ENCODE measurements at places on chromosomes 16 and 17.

- no peak for DNase-seq
Measured at GRCh38 chr16:67930678-67931211, 917 bp downstream of the CTRL start.

GRCh38 chr17:51147650-51148049, 5.7 kb upstream of the NME1 start:
- no peak for DNase-seq

- no peak for DNase-seq
Measured at GRCh38 chr16:11063448-11064201, 119.3 kb downstream of the CLEC16A start.

GRCh38 chr16:30964574-30965226, 7.1 kb downstream of the SETD1A start:
- DNase-seq: no peak

DNA sequence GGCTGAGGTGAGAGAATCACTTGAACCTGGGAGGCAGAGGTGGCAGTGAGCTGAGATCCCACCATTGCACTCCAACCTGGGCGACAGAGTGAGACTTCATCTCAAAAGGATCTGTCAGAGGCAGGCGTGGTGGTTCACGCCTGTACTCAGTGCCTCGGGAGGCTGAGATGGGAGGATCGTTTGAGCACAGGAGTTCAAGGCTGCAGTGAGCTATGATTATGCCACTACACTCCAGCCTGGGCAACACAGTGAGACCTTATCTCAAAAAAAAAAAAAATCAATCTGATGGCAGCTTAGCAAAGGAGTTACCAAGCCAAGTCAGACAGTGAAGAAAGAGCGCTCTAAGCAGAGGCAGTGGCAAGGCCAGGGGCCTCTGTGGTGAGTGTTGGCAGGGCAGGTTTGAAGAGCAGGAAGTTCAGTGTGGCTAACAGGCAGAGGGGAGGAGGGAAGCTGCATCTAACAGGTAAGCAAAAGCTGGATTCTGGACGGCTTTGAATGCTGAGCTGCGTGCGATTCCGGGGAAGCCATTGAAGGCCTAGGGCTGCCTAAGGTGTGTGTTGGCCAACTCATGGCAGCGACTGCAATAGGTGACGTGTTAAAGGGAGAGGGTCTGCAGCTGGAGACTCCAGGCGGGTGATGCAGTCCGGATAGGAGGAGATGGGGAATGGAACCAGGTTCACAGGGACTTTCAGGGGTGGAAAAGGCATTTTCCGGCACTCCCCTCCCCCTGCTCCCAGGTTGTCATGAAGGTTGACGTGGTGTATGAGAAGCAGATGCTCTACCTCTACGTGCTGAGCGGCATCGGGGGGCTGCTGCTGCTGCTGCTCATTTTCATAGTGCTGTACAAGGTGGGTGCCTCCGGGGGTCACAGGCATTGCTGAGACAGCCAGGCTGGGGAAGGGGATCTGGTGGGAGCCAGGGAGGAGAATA, 7.0 kb downstream of the ZNF768 start:
- no peak for DNase-seq

DNA sequence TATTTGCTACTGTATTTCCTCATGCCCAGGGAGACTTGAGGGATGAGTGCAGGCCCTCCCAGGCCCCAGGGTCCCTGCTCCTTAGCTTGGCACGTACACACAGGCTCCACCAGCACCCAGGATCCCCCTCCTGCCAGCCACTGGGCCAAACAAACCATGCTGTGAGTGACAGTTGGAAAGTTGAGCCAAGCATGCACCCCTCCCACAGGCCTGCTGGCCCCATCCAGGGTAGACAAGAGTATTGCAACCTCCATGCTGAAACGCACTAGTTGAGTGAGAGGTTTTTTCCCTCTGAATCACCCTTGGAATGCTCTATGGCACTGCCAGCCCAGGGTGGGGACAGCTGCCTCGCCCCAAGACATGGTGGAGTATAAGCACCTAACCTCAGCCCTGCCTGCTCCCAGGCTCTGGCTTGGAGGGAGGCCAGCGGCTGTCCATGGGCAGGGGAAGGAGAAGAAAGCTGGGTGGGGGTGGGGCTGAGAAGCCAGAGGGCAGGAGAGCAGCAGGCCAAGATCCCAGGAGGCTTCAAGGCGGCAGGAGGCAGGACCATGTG, 49.6 kb downstream of the PITPNM3 start:
- no peak for DNase-seq

GRCh38 chr16:68379472-68380347, 68.6 kb downstream of the SMPD3 start:
- DNase-seq: no peak

- DNase-seq: no peak
Measured at GRCh38 chr17:57490111-57490845, 234.0 kb downstream of the MSI2 start.

DNA sequence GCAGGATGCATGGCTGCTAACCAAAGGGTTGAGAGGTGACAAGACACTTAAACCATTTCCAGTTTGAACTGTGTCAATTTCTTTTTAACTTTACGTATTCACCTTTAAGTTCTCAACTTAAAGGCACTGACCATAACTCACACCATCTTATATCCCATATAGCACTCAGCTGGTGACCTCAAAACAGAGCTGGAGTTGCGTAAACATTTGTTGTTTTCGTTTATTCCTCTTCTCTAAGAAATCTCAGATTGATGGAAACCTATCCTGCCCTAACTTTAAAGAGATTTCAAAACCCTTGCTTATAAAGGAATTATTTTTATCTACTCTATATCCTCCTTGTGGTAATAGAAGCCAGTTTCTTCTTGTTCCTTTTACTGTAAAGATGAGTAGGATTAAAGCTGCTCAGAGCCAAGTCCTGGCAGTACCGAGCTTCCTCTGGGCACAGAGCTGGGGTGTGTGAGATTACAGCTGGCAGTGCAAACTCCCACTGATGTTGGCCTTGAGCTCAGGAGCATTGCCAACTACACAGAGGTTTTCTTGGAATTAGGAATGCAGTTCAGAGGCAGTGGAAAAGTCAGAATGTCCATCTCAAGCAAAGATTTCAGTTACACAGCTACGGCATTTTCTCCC, 1.3 kb downstream of the KCTD2 start:
- DNase-seq: peak; percentile 50

DNA sequence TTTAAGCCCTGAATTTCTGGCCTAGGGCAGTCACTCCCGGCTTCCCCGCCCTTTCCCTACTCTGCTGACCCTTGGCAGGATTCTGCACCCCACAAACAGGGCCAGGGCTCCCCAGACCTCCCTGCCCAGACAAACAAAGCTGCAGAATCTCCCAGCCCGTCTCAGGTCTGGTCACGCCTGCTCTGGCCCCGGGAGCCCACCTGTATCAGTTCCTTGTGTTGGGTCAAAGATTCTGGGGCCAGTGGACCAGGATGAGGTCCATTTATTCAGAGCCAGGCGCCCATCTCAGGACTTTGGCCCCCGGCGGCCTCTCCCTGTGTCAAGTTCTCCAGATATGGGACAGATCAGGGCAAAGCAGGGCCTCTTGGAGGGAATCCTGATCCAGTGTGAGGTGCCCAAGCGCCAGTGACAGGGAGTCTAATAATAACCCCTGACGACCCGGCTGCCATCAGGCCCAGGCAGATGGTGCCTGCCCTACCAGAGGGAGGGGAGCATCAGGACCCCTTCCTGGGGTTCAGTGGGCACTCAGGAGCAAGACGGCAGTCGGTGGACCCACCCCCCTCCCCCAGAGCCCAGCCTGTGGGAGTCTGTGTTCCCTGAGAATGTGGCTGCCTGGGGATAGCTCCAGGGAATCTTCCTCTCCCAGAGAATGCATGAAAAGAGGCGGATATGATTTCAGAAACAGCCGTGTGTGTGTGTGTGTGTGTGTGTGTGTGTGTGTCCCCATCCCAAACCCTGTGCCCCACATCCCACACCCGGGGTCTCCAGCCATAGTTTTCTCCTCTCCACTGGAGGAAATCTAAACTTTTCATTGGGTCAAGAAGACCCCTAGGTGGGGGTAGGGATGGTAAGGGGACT, 1.3 kb downstream of the TTYH2 start:
- peak; percentile 60 for DNase-seq

- no peak for DNase-seq
Measured at GRCh38 chr17:79715098-79715942, 15.4 kb upstream of the ENPP7 start.

DNA sequence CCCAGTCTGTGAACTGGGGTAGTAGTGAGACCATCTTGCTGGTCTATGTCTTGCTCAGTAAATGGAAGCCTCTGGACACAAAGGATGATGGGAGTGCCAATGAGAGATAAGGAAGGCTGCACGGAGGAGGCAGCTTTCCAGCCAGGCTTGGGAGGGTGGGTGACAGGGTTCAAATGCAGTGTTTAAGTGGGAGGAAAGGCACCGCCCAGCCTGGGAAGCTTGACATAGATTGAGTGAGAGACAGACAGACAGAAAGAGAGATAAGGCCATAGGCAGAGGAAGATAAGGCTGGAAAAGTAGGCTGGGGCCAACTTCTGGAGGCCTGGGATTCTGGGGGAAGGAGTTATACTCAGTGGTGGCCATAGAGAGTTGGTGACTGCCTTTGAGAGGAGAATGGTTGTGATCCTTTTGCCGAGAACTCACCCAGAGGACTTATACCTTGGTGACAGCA, 7.2 kb upstream of the COL1A1 start:
- no peak for DNase-seq

GRCh38 chr17:50056217-50056960, 479 bp downstream of the ITGA3 start:
- peak; percentile 75 for DNase-seq

Measured in left ventricle myocardium superior (tissue), 1 donor.